Fibroblast of lung (primary cell): ENCODE measurements at places on chromosomes 2 and 18. TPM values are rescaled to one million over a fixed set of nuclear protein-coding genes. Genes with fewer than 3 reads are reported as not detected.

- DNase-seq: peak; percentile 8
Observed at GRCh38 chr2:96409820-96410164, 74.2 kb downstream of the NCAPH start.

DNA sequence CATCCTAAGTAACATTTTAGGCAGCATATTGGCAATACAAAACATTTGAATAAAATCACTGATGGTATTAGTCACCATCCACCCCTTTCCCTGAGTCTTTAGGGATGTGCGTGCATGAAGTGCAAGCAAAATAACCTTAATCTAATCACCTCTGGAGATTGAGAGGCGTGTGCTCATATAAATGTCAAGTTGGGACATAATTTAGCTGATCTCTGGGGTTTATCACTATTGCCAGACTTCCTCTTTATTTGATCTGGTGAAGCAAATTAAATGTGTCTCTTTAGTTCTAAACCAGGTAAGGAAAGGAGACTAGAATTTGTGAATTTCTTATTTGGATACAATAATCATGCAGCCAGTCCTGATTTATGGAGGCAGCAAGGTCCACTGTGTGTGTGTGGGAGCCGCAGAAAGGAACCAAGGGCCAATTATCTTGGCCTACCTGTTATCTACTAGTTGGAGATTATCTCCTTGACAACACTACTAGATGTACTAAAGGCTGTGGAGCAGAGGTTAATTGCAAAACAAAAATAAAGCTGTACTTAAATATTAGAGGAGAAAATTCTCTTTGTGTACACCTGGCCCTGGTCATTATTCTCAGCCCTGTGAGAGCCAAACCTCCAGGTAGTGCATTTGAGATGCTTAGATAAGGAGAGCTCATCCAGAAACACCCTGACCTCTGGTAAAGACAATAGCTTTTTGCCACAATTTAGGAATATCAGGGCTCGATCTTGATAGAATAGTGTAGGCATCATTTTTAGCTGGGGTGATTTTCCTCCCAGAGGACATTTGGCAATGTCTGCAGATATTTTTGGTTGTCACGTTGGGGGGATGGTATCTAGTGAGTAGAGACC, 78.2 kb downstream of the HRH4 start:
- no peak for DNase-seq

DNA sequence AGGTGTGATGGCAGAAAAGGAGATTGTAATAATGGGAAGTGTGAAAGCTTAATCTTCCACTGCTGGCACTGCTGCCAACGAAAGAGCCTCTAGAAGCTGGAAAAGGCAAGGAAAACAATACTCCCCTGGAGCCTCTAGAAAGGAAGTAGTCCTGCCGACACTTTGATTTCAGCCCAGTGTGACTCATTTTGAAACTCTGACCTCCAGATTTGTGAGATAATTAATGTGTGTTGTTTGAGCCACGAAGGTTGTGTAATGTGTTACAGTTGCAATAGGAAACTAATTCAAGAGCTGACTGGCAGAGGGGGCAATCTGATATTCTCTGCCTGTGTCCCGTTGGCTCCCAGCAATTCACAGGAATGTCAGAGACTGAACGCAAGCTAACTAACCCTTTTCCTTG, 219.2 kb upstream of the UBE2E3 start:
- DNase-seq: peak; percentile 84

- DNase-seq: no peak
Observed at GRCh38 chr18:55283309-55283708, 304.7 kb downstream of the TCF4 start.

GRCh38 chr2:222671259-222672067, at the start of gene MOGAT1:
TSS of gene MOGAT1 (plus strand) at chr2:222671658. CDS start at chr2:222671786, 128 bp downstream.
- DNase-seq: peak; percentile 24

DNA sequence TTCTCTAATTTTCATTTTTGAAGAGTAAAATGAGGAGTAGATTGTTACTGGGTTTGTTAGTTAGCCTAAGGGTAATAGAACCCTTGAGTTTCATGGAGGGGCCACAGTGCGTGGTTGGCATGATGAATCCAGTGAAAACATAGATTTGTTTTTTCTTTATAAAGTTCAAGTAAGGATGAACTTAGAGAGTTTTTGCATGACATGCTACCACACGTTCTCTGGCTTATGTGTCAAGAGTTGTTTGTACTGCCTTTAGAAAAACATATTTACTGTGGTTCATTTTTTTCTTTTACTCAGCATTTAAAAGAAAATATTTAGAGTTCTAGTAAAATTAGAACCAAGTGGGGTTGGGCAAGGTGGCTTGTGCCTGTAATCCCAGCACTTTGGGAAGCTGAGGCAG, 21.8 kb downstream of the RBM44 start:
- DNase-seq: no peak

- DNase-seq: no peak
Observed at GRCh38 chr2:56475191-56475590, 291.4 kb downstream of the CCDC85A start.

The REG3A gene
- not detected in 2 replicates for total RNA-seq

The DSEL gene
- total RNA-seq: 51.1 and 157 TPM in 2 replicates

The MROH2A gene
- total RNA-seq: not detected in 2 replicates
